ENCODE measurements at places on chromosomes 11 and 22. TPM values are rescaled to one million over a fixed set of nuclear protein-coding genes. Genes with fewer than 3 reads are reported as not detected.

Gene DCHS1
- total RNA-seq: 0.09 TPM

Gene HNRNPUL2
- 39.6 TPM for total RNA-seq

Gene SLC43A3
- 0.82 TPM for total RNA-seq

Gene OR4D5
- total RNA-seq: not detected

Gene MMP7
- total RNA-seq: 23.2 TPM

Gene DEFB131B
- not detected for total RNA-seq

Gene FOLR1
- 0.14 TPM for total RNA-seq

Gene PRG2
- total RNA-seq: not detected

Gene SYT7
- 1.3 TPM for total RNA-seq

Gene NCAPH2
- 39.3 TPM for total RNA-seq

Gene C11orf65
- total RNA-seq: 0.21 TPM

Gene GGT1
- total RNA-seq: 96.3 TPM

Gene ZNF215
- 0.97 TPM for total RNA-seq

Gene OR10AG1
- not detected for total RNA-seq

Gene ADAMTS8
- 1.7 TPM for total RNA-seq
